Stimulated activated naive B cell treated with anti-CD40 and anti-IgM and Interleukin-4, amounts not matched to agents 10 μg/mL and 1 μg/mL and 100 μg/mL, for 72 hours (primary cell): ENCODE measurements at places on chromosomes 1 and 21.
A peak's percentile ranks its signal among the peaks of the same experiment; 100 is the strongest.

GRCh38 chr1:169487133-169487532 is 1.4 kb upstream of the SLC19A2 start:
- no peak overlapping the region for H3K4me3 ChIP-seq
- H3K27ac ChIP-seq: no peak overlapping the region
- peaks cover 23% of the 10 kb centered on the region for H3K4me1 ChIP-seq

GRCh38 chr1:209403921-209404320 is 179.6 kb upstream of the CAMK1G start:
- no peak for DNase-seq
- no peak overlapping the region for H3K4me3 ChIP-seq
- no peaks in the 10 kb centered on the region for H3K27me3 ChIP-seq
- no peaks in the 10 kb centered on the region for H3K4me1 ChIP-seq

DNA sequence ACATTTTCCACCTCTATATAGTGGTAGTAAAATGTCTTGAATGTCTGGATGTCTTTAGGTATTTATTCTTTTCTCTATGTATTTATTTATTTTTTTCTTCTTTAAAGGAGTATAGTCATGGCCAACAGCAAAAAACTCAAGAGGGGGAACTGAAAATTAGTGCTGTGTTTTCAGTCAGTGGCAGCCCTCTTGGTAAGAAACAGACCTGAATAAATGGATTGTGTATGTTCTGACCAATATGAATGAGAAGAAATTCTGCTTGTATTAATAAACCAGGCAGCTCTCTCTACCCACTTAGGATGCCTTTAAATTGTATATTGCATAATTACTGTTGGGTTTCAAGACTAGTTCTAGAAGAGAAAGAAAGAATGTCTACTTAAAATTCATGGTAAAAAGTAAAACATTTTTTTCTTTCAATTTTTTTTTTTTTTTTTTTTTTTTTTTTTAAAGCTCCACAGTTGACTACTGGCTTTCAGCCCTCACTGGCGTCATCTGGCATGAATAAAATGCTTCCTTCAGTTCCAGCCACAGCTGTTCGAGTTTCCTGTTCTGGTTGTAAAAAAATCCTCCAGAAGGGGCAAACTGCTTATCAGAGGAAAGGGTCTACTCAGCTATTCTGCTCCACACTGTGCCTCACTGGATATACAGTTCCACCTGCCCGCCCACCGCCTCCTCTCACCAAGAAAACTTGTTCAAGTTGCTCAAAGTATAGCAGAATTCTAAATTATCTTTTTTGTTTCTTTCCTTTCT is 101.6 kb downstream of the ZMYM4 start:
- no peak overlapping the region for H3K27ac ChIP-seq
- peaks cover 2% of the 10 kb centered on the region for H3K4me1 ChIP-seq
- no peak for DNase-seq
- H3K4me3 ChIP-seq: no peak overlapping the region

GRCh38 chr1:10679496-10680220 is 116.8 kb downstream of the CASZ1 start:
- no peak overlapping the region for H3K4me3 ChIP-seq
- peaks cover 7% of the 10 kb centered on the region for H3K36me3 ChIP-seq
- H3K4me1 ChIP-seq: peaks cover 60% of the 10 kb centered on the region
- H3K27ac ChIP-seq: peak overlapping the region; percentile 52
- no peaks in the 10 kb centered on the region for H3K27me3 ChIP-seq
- no peak for DNase-seq

- H3K27ac ChIP-seq: no peak overlapping the region
- H3K4me1 ChIP-seq: no peaks in the 10 kb centered on the region
- H3K27me3 ChIP-seq: peaks cover 40% of the 10 kb centered on the region
- DNase-seq: no peak
- no peak overlapping the region for H3K4me3 ChIP-seq
Measured at GRCh38 chr1:242827538-242827937, 303.0 kb upstream of the PLD5 start.

DNA sequence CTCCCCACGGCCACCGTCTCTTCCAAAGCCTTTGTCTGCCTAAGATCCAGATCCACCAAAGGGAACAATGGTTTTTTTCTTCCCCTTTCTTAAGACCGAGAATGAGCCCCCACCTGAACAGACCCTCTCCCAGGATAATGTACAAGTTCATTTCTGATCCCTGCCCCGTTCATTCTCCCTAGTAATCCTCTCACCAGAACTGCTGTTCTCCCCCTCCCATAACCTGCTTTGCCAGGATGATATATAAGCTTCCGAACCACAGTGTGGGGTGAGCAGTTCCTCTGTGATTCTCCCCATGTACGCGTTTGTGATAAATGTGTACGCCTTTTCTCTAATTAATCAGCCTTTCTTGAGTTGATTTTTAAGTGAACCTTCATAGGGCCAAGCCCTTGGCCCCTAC is 4.9 kb downstream of the RD3 start:
- H3K27me3 ChIP-seq: no peaks in the 10 kb centered on the region
- no peak overlapping the region for H3K4me3 ChIP-seq
- H3K27ac ChIP-seq: no peak overlapping the region
- no peak for DNase-seq
- H3K4me1 ChIP-seq: peaks cover under 1% of the 10 kb centered on the region

DNA sequence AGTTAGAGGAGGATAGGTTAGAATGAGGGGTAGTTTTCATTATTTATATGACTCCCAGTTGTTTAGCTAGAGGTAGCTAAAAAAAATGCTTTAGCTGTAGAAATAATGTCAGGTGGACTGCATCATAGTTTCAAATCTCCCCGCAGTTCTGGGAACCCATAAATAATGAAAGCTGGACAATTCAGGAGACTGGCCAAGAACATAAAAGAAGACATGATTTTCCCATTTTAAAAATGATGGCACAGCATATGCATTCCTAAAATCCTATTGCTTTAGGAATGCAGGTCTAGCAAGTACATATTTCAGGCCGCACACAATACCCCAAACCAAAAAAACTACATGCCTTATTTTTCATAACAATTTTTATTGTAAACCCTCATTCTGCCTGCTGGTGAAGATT is 143.3 kb downstream of the CTH start:
- H3K36me3 ChIP-seq: no peaks in the 10 kb centered on the region
- H3K4me1 ChIP-seq: no peaks in the 10 kb centered on the region
- peaks cover 5% of the 10 kb centered on the region for H3K27me3 ChIP-seq
- H3K27ac ChIP-seq: no peak overlapping the region
- no peak overlapping the region for H3K4me3 ChIP-seq
- DNase-seq: no peak

- no peak overlapping the region for H3K27ac ChIP-seq
- H3K4me3 ChIP-seq: no peak overlapping the region
- DNase-seq: no peak
- H3K36me3 ChIP-seq: no peaks in the 10 kb centered on the region
- H3K27me3 ChIP-seq: peaks cover 18% of the 10 kb centered on the region
- no peaks in the 10 kb centered on the region for H3K4me1 ChIP-seq
Measured at GRCh38 chr1:48025076-48025475, 27.9 kb upstream of the TRABD2B start.

GRCh38 chr1:84736445-84736844 is 46.2 kb upstream of the SSX2IP start:
- no peaks in the 10 kb centered on the region for H3K36me3 ChIP-seq
- H3K4me1 ChIP-seq: no peaks in the 10 kb centered on the region
- H3K4me3 ChIP-seq: no peak overlapping the region
- H3K27me3 ChIP-seq: peaks cover 17% of the 10 kb centered on the region

- no peak overlapping the region for H3K27ac ChIP-seq
- H3K36me3 ChIP-seq: no peaks in the 10 kb centered on the region
- peaks cover 8% of the 10 kb centered on the region for H3K4me1 ChIP-seq
- no peak overlapping the region for H3K4me3 ChIP-seq
- H3K27me3 ChIP-seq: peaks cover 68% of the 10 kb centered on the region
Measured at GRCh38 chr1:165369255-165369848, 12.8 kb upstream of the LMX1A start.

DNA sequence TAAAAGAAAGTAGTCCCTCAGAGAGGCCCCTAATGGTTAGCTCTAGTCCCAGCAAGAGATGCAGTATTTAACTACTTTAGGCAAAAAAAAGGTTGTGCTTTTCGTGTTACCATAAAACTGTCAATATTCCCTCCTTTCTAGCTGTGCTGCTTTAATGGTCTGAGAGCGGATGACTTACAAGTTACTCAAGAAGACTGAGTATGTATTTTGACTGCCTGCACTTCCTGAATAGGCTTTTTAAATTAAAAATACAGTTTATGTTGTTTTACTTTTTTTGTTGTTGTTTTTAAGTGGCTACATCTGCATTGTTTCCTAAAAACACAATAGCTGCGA is 152.2 kb downstream of the NFIA start:
- H3K4me3 ChIP-seq: no peak overlapping the region
- H3K27me3 ChIP-seq: no peaks in the 10 kb centered on the region
- DNase-seq: no peak
- no peak overlapping the region for H3K27ac ChIP-seq
- H3K36me3 ChIP-seq: no peaks in the 10 kb centered on the region
- H3K4me1 ChIP-seq: no peaks in the 10 kb centered on the region

GRCh38 chr1:22524481-22524880 is 38.8 kb upstream of the EPHA8 start:
- no peak overlapping the region for H3K4me3 ChIP-seq
- DNase-seq: no peak
- no peak overlapping the region for H3K27ac ChIP-seq
- H3K4me1 ChIP-seq: no peaks in the 10 kb centered on the region
- H3K27me3 ChIP-seq: no peaks in the 10 kb centered on the region

DNA sequence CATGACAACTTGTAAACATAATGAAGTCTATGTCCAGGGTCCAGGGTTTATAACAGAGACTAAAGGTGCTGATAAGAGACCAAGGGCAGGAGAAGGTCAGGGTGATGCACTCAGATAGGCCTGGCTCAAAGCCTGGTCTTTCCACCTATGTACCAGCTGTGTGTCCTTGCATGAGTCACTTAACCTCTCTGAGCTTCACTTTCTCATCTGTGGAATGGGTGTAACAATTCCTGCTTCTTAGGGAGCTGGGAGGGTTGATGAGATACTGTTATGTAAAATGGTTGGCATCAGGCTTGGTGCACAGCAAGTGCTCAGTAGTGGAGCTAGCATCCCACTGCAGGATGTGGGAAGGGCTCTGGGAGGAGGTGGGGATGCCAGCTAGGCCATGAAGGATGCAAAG is 143.7 kb upstream of the CSF3R start:
- DNase-seq: no peak
- peaks cover 10% of the 10 kb centered on the region for H3K27me3 ChIP-seq
- no peaks in the 10 kb centered on the region for H3K4me1 ChIP-seq
- no peak overlapping the region for H3K4me3 ChIP-seq

- no peaks in the 10 kb centered on the region for H3K27me3 ChIP-seq
- no peak overlapping the region for H3K27ac ChIP-seq
- no peaks in the 10 kb centered on the region for H3K4me1 ChIP-seq
- no peak overlapping the region for H3K4me3 ChIP-seq
- no peaks in the 10 kb centered on the region for H3K36me3 ChIP-seq
Measured at GRCh38 chr1:73811798-73812197, 386.2 kb downstream of the LRRIQ3 start.

- H3K4me3 ChIP-seq: no peak overlapping the region
- no peak overlapping the region for H3K27ac ChIP-seq
- no peak for DNase-seq
- H3K36me3 ChIP-seq: no peaks in the 10 kb centered on the region
- H3K4me1 ChIP-seq: no peaks in the 10 kb centered on the region
- no peaks in the 10 kb centered on the region for H3K27me3 ChIP-seq
Measured at GRCh38 chr1:215543191-215543606, 23.9 kb upstream of the KCTD3 start.

- DNase-seq: no peak
- peaks cover 25% of the 10 kb centered on the region for H3K36me3 ChIP-seq
- no peaks in the 10 kb centered on the region for H3K27me3 ChIP-seq
- H3K27ac ChIP-seq: no peak overlapping the region
Measured at GRCh38 chr1:233082778-233083550, 132.6 kb downstream of the NTPCR start.

DNA sequence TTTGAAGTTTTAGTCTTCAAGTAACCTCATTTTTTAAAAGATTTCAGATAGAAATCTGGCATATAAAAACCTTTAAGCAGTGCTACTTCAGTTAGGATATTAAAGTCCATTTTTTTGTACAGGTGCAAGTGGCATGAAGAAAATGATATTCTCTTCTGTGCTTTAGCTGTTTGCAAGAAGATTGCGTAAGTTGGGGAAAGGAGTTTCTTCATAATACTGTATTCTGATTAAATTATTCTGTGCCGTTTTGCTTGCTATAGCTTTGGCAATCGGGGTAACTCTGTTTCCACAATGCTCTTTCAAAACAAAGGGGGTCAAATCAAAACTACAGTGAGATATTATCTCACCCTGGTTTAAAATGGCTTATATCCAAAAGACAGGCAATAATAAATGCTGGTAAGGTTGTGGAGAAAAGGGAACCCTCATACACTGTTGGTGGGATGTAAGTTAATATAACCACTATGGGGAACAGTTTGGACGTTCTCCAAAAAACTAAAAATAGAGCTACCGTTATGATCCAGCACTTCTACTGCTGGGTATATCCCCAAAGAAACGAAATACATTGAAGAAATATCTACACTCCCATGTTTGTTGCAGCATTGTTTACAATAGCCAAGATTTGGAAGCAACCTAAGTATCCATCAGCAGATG is 27.1 kb downstream of the MAEL start:
- peaks cover 25% of the 10 kb centered on the region for H3K27me3 ChIP-seq
- DNase-seq: no peak
- no peaks in the 10 kb centered on the region for H3K4me1 ChIP-seq
- no peak overlapping the region for H3K27ac ChIP-seq

DNA sequence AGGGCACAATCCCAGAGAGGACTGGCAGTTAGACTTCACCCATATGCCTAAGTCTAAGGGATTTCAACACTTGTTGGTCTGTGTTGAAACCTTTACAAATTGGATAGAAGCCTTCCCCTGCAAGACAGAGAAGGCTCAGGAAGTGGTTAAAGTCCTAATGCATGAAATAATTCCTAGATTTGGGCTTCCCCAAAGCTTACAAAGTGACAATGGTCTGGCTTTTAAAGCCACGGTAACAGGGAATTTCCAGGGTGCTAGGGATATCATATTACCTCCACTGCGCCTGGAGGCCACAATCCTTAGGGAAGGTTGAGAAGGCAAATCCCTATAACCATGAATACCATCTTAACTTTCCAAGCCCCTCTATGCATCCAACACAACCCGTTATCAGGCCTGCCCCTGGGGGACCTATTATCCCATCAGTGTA is 3.3 kb upstream of the FMO4 start:
- no peaks in the 10 kb centered on the region for H3K36me3 ChIP-seq
- peaks cover 17% of the 10 kb centered on the region for H3K4me1 ChIP-seq
- H3K4me3 ChIP-seq: no peak overlapping the region
- H3K27me3 ChIP-seq: no peaks in the 10 kb centered on the region
- DNase-seq: no peak
- H3K27ac ChIP-seq: no peak overlapping the region

GRCh38 chr1:168811176-168811575 is 82.2 kb upstream of the DPT start:
- peaks cover 24% of the 10 kb centered on the region for H3K27me3 ChIP-seq
- no peaks in the 10 kb centered on the region for H3K4me1 ChIP-seq
- H3K27ac ChIP-seq: no peak overlapping the region
- no peaks in the 10 kb centered on the region for H3K36me3 ChIP-seq
- DNase-seq: no peak
- H3K4me3 ChIP-seq: no peak overlapping the region

GRCh38 chr1:191452586-191452985 is 705.7 kb upstream of the RGS18 start:
- DNase-seq: no peak
- H3K4me3 ChIP-seq: no peak overlapping the region
- H3K27me3 ChIP-seq: no peaks in the 10 kb centered on the region
- H3K27ac ChIP-seq: no peak overlapping the region
- no peaks in the 10 kb centered on the region for H3K36me3 ChIP-seq
